Stimulated activated CD8-positive, alpha-beta memory T cell treated with anti-CD3 and anti-CD28 coated beads, Interleukin-7, amount 100 ng/mL, for 1 hour (primary cell): ENCODE measurements at places on chromosomes 7 and 10.

GRCh38 chr10:73887294-73888039 is 13.1 kb upstream of the CAMK2G start:
- DNase-seq = no peak

- DNase-seq = no peak
Observed at GRCh38 chr10:24027107-24027506, 181.8 kb upstream of the KIAA1217 start.

GRCh38 chr7:104934665-104935064 is 79.3 kb upstream of the KMT2E start:
- no peak for DNase-seq

GRCh38 chr7:36441344-36442022 is 51.8 kb downstream of the ANLN start:
- no peak for DNase-seq

DNA sequence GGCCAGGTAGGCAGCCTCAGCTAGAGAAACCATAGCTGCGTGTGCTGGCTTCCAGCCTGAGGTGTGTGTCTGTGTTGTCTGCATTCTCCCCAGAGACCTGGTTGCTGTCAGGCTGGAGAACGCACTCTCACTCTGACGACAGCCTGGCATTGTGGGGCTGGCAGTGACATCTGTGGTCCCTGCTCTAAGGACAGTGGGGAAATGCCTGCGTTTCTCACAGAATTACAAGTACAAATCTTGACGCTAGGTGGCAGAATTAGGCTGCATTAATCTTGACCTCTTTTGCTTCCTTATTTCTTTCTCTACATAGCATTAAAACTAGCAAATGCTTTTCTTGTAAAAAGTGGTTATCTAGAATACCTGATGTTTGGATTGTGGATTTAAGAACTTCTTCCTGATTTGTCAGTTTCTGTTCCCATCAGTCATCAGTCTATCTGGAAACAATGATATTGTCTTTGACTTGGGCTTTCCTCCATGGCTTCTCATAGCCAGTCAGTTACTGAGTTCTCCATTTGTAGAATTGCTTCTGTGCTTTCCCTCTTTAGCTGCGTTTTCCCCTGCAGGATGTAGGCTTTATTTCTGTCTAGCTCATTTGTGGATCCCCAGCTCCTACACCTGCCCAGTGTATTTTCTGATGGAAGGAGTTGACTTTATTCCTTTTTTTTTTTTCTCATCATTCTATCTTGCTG is 86.0 kb downstream of the FANK1 start:
- DNase-seq = no peak

DNA sequence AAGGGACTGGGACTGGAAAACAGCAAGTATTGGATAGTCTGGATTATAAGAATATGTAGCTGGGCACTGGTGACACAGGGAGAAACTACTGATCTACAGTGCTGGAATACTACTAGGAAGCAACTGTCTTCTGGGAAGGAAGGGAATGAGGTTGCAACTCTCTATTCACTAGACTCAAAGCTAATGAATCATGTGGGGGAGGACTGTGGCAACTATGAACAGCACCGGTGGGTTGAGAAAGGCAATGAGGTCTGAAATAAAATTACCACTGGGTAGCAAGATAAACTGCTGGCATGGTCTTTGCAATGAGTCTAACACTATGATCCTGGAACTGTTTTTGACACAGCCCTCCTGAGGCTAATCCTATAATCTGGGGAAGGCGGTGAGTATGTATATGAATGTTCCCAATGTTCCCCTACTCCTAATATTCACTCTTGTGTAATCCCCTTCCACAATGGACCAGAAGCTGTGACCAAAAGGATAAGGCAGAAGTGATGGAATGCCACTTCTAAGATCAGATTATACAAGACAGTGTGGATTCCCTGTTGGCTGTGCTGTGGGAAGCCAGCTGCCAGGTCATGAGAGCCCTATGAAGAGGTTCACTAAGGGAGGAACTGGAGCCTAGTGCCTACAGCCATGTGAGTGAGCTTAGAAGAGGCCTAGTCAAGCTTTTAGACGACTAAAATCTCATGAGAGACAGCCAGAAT is 101.3 kb upstream of the DNAJB12 start:
- no peak for DNase-seq

DNA sequence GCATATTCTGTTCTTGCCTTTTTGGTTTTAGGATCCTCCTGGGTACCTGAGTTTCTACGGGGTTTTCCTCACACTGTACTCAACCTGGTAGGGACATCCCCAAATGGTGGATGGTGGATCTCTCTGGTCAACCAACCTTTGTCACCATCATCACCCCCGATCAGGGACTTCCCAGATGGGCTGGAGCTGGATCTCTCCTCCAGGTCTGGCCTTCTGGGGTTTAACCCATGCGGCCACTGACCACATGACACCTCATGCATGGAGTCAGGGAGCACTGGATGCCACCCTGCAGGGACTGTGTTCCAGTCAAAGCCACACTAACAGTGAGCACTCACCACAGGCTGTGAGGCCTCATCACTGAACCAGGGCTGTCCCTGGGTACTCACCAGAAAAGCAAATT is 80.0 kb downstream of the CELF2 start:
- DNase-seq = no peak

DNA sequence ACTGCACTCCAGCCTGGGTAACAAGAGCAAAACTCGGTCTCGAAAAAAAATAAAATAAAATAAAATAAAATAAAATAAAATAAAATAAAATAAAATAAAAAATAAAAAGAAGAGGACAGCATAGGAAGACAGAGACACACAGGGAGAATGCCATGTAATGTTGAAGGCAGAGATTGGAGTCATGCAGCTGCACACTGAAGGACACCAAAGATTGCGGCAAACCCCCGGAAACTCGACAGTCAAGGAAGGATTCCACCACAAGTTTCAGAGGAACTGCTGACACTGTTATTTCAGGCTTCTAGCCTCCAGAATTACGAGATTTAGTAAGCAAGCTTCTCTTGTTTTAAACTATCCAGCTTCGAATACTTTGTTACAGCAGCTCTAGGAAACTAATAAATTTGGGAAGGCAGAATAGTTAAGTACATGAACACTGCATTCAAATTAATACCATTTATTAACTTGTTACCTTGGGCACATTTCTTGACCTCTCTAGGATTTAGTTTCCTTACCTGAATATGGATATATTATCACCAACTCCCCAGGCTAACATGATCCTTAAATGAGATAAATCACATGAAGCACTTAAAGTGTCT is 9.5 kb downstream of the CPED1 start:
- DNase-seq = no peak

GRCh38 chr10:36457751-36458150 is 667.6 kb upstream of the ANKRD30A start:
- DNase-seq = no peak

DNA sequence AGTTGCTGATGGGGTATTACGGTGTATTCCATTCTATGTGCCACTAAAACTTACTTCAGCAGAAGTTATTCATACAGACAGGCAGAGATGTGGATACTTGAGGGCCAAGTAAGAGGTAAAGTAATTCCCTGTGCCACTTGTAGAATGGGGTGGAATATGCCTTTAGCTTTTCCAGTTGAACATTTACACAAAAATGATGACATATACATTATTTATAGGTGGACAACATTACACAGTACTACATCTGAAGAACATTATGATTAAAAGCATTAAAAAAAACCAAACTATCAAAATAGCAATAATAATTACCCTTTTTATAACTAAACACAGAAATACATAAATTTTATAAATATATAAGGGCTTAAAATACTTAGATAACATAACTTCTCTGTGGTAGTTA is 3.5 kb upstream of the SEMA3E start:
- no peak for DNase-seq

- DNase-seq = peak; percentile 95
Observed at GRCh38 chr7:129224251-129225205, at the start of gene AHCYL2. Gene AHCYL2 (plus strand): TSS chr7:129225030.

DNA sequence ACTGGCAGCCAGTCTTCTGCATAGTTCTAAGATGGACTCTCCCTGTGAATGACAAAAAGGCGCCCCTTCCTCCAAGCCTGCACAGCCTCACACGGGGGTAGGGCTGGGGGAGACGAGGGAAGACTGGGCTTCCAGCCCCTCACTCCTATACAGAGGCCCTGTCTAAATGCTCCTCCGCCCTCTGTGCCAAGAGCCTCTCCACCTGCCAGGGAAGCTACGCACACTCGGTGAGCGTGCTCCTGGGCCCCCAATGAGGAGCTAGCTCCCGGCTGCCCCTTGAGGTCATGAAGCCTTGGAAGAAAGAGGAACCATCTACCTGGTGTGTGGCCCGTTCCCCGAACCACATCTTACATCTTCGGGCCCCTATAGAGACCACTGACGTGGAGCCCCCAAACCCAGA is 54.8 kb downstream of the CRTAC1 start:
- DNase-seq = no peak
